CD14-positive monocyte (primary cell): ENCODE measurements at places on chromosomes 4 and X.

DNA sequence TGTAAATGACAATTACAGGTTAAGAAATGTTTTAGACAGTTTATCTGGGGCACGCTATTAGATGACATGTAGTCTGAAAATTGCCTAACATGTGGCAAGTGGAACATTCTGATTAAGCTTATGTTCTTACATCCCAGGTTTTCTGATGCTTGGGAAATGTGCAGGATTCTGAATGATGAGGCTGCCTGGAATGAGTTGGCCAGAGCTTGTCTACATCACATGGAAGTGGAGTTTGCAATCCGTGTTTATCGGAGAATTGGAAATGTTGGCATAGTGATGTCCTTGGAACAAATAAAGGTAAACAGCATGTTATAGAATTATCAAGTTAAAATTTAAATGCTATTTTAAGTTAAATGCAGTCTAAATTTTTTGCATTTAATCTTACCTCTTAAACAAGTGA, 49.3 kb downstream of the WDR19 start:
- no peak for DNase-seq

GRCh38 chr4:152896811-152897210, 39.3 kb upstream of the FHDC1 start:
- DNase-seq: no peak

GRCh38 chrX:135484641-135485289, 35.7 kb upstream of the INTS6L start:
- peak; percentile 21 for DNase-seq

- no peak for DNase-seq
Measured at GRCh38 chr4:3349116-3349515, 56.3 kb downstream of the RGS12 start.

DNA sequence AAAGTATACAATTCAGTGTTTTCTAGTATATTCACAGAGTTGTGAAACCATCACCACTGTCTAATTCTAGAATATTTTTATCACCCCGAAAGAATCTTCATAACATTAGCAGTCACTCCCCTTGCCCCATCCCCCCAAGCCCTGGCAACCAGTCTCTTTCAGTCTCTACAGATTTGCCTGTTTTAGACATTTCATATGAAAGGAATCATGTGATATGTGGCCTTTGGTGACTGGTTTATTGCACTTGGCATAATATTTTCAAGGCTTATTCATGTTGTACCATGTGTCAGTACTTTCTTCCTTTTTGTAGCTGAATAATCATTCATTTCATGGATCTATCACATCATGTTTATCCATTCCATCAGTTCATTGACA, 371.7 kb downstream of the AFF2 start:
- DNase-seq: no peak

- DNase-seq: no peak
Measured at GRCh38 chrX:9626379-9626778, 139.3 kb downstream of the GPR143 start.

DNA sequence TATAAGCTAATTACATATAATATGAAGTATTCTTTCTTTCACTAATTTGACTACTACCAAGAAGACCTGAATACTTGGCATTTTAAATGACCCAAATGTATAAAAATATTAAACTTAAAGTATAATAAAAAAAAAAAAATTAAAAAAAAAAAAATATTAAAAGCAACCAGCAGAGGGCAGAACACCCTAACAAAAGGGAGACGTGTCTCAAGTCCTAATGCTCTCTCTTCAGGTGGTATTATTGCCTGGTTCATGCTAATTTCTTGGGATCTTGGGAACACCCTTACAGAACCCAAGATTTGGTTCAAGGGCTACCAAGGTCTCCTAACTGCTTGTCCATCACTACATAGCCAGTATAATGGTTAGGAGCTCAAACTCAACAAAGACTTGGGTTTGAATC, 754.8 kb downstream of the RAB28 start:
- no peak for DNase-seq
